CD4-positive, alpha-beta T cell treated with Interleukin-17A for 4 hours (primary cell): ENCODE measurements at places on chromosomes 12 and 14.

- DNase-seq = no peak
These were observed 138.4 kb downstream of the STXBP6 start for GRCh38 chr14:24911324-24912109.

- no peak for DNase-seq
These were observed 11.5 kb downstream of the TCL1B start for GRCh38 chr14:95697764-95698163.

DNA sequence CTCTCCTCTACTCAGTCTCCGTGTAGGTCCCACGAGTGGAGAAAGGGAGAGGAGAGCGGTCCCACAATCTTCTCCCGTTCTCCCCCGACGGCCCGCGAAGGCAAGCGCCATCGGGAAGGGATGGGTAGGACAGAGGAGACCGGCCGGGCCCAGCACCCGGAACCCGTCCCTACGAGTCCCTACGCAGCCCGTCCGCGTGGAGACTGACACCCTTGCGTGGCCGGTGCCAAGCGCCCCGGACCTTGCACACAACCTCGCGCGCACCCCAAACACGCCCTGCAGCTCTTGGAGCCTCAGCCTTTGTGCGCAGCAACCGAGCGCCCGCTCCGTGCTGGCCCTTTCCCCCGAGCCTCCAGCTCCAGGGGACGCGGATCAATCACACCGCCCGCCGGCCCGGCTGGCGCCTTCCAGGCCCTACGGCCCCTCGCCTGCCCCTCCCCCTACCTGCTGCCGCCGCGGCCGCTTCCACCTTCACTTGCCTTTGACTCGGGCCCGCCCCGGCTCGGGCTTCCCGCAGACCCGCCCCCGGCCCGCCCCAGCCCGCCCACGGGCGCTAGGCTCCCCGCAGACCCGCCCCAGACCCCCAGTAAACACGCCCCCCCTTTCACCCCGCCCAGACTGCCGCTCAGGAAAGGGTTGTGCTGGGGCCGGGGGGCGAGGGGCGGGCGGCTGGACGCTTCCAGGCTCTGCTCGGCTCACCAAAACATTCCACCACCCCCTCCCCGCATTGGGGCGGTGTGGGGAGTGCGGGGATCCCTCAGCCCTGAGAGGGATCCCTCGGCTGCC, at the start of gene NDRG2:
NDRG2 (minus strand) TSS at position 477 of the 786 bp plus-strand sequence. CDS start 1,746 bp downstream, outside the sequence.
- DNase-seq = peak; percentile 90

DNA sequence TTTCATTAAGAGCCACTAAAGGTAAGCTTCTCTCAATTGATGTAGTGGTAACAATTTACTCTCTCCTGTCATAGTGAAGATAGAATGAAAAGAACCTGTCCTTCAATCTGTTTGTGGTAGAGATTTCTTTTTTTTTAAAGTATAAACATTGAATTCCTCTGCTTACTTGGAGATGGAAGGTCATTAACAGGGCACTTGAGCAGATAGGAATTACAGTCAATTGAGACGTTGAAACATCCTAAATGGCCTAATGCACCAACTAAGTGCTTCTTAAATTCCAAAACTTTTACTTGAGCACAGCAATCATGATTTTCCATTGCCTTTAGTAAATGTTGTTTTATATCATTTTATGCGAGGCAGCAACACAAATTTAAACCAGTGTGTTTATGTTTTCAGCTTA, 241.4 kb downstream of the FOXG1 start:
- no peak for DNase-seq

DNA sequence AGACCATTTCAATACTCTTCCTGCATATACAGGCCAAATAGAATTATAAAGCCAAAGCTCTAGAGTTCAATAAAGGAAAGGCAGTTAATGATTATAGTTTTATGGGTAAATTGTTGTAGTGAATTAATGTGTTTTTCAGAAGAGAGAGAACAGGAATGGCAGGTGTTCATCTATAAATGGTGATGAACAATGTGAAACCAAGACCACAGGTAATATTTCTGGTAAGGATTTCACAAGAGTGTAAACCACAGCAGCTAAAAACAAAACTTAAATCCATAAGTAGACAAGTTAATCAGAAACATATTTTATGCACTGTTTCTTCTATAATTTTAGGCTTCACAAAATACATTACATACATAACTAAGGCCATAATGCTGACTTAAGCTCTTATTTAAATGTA, 204.4 kb downstream of the SYT1 start:
- no peak for DNase-seq
